Hypothalamus (tissue), 51 donors: ENCODE measurements at places on chromosomes 1 and 21.

- DNase-seq = peak; percentile 9
Measured at GRCh38 chr1:15153184-15153841, at the start of gene TMEM51. TMEM51 (plus strand) TSS chr1:15153747; CDS start chr1:15215088, 61,341 bp downstream.

GRCh38 chr1:71522721-71523120 is 441.9 kb upstream of the ZRANB2 start:
- DNase-seq = no peak

GRCh38 chr1:38766125-38766524 is 93.4 kb downstream of the RRAGC start:
- no peak for DNase-seq

- peak; percentile 75 for DNase-seq
Measured at GRCh38 chr1:155976913-155977689, 1.2 kb downstream of the ARHGEF2 start.

DNA sequence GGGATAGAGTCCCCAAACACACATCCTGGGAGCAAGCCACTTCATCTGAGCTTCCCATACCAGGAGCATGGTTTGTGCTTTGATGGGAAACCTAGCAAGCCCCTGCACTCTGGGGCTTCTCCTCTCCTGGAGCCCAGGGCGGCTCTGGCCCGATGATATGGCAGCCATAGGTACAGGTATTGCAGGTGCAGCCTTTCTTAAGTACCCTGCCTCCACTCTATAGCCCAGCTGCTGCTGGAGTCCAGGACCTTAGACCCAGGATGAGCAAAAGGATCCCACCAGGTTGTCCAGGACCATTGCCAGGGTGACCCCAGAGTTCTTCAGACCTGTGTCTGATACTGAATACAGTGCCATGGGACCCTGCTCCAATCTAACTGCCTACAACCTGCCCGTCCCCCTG is 4.2 kb downstream of the C1orf226 start:
- no peak for DNase-seq

DNA sequence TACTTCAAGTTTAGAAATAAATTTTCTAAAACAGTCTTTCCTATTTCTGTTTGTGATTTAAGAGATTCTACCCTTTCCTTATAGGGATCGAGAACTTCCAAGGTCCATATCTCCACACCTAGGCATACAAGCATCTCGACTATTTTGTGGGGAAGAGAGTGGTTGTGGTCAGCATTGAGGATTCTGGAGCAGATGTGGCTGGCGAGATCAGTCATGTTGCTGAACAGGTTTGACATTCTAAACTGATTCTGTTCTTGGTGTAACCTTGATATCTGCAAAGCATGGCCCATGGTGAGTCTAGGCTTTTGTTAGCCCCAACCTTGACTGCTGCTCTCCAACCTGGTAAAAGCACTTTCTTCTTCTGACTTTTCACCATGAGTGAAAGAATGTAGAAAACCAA is 167.6 kb upstream of the POGK start:
- no peak for DNase-seq
